ENCODE measurements at places on chromosomes 1 and 21. TPM values are rescaled to one million over a fixed set of nuclear protein-coding genes. Genes with fewer than 3 reads are reported as not detected.

The LRRC71 gene
- total RNA-seq = not detected

The GREM2 gene
- not detected for total RNA-seq

The FMO2 gene
- total RNA-seq = not detected

The CAMK2N1 gene
- total RNA-seq = 44.6 TPM

The AKNAD1 gene
- not detected for total RNA-seq

The PRR9 gene
- total RNA-seq = not detected

Data from PC-9 (cell line).